ENCODE measurements at places on chromosomes 13 and 19.

DNA sequence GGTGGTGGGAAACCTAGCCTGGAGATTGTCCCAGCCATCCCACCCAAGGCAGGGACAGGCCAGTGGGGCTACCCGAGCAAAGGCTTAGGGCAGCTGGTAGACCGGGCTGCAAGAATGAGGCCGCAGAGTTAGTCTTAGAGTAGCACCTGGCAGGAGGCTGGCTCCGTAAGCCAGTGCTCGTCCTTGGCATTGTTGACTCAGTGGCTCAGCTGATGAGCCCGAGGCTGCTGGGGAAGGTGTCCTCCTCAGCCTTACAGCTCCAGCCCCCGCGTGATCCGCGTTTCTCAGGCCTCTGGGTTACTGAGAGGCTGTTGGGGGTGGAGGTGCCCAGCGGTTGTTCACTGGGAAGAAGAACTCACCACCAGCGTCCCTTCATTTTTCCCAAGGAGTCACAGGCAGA, 24.7 kb downstream of the PPP1R37 start:
- DNase-seq, result no peak

- DNase-seq, result no peak
Measured at GRCh38 chr13:34567597-34567996, 374.5 kb upstream of the NBEA start.

DNA sequence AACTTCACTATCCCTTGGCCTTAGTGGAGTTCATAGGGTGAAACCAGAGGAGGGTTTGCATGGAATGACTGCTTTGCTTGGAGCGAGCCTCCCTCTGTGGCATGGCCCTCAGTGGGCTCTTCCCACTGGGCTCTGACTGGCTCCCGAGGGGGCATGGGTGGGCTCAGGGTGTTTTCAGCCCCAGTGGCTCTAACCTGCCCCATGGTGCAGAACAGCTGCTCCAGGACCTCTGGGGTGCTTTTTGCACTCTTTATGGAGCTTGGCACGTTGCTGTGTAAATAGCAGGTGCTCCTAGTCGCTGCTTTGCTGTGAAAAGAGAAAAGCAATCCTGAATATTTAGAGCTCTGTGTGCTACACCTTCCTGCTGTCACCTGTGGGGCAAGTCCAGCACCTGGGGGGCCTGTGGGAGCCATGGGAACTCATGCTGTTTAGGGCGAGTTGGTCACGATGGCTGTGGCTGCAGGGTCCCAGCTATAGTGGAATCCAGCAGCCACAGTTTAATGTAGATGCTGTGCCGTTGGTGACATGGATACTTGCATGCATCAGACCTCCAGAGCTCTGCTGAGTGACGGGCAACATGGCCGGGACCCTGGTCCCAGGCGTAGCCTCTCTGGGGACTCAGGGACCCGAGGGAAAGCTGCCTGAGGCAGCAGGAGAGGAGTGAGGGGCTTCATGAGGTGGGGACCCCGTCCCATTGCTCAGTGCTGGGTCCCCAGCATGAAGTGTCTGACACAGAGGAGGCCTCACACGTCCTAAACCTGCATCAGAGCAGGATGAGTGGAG, 14.3 kb upstream of the MCF2L start:
- DNase-seq, result no peak

DNA sequence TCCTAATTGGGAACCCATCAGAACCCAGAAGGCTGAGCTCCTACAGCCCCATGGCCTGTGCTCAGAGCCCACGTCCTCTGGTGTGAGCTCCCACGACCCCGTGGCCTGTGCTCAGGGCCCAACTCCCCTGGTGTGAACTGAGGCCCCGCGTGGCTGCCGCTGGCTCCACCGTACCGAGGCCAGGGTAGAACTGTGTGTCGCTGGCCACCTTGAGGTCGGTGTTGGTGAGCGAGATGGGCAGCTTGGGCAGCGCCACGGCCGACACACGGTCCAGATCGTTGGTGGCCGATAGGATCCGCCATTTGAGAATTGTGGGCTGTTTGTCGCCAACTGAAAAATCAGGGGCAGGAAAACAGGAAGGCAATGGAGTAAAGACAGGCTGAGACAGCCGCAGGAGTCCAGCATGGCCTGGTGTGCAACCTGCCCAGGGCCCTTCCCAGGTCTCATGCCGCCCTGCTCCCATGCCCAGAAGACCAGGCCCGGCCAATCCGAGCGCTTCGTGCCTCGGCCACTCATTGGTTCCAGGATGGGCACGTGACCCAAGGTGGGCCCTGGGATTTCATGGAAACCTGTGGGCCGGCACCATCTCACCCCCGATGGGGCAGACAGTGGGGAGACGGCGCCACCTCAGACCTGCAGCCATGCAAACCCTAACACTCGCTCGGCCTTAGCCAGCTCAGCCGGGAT, 11.5 kb downstream of the MED16 start:
- no peak for DNase-seq

GRCh38 chr13:27080018-27080948, 91.3 kb downstream of the USP12 start:
- DNase-seq, result no peak

GRCh38 chr19:5109560-5109959, 140.6 kb downstream of the KDM4B start:
- no peak for DNase-seq

DNA sequence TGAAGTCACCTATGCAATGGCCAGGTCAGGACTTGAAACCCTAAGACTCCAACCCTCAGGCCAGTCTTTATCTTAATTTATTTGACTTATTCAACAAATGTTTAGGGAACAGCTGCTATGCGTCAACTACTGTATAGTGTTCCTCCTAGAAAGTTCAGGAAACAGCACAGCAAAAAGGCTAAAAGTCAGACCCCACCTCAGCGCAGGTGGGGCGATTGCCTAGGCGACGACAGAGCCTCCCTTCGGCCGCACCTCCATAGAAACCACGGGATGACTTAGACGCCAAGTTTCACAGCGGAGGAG, 502 bp downstream of the VRK3 start:
- DNase-seq, result no peak

- DNase-seq, result no peak
Measured at GRCh38 chr19:13968999-13969398, 16.7 kb downstream of the DCAF15 start.

GRCh38 chr19:37997911-37998344, 90.9 kb downstream of the SIPA1L3 start:
- no peak for DNase-seq

- peak; percentile 53 for DNase-seq
Measured at GRCh38 chr19:5578097-5578846, 10.5 kb upstream of the TINCR start.

DNA sequence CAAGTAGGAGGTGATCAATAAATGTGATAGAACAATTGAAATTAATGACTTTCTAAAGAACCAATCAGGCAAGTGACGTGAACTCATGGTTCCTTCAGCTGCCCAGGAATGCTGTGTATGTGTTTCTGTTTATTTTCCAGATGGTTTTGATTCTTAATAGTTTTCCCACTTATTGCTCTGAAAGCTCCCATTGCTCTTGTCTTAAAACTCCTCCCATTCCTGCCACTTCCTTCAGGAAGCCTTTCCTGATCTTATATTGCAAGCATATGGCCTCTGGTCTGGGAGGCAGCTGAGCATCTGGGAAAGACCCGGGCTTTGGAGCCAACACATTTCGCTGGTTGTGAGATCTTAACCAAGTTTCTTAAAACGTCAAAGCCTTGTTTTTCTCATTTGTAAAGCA, 17.1 kb upstream of the LATS2 start:
- no peak for DNase-seq

DNA sequence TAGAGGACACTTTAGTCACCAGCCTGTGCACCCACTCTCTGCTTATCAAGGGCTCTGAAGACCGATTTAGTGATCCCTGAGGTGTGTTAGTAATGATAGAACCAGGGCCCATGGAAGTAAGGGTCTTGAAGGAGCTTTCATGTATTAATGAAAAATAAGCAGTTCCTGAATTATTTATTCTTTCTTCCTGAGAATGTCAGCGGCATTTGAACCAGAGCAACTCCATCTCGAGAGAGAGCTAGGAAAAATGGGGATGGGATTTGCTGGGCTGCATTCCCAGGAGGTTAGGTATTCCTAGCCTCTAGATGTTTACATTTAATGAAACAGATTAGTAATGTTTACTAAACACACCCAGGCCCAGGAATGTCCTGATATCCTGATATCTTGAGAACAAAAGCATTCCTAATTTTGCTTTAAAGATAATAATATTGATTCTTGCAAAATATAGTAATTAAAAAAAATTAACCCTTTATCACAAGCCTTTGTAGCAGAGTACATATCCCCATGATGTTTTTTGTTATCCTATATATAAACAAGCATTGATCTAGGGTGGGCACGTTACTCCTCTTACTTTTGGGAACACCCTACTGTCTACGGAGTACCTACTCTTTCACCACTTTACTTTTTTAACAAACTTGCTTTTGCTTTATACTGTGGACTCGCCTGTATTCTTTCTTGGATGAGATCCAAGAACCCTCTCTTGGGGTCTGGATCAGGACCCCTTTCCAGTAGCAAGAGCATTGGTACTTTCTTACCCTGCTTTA, 63.1 kb downstream of the COG3 start:
- DNase-seq, result no peak

- no peak for DNase-seq
Measured at GRCh38 chr19:2497186-2497585, 21.3 kb downstream of the GADD45B start.

DNA sequence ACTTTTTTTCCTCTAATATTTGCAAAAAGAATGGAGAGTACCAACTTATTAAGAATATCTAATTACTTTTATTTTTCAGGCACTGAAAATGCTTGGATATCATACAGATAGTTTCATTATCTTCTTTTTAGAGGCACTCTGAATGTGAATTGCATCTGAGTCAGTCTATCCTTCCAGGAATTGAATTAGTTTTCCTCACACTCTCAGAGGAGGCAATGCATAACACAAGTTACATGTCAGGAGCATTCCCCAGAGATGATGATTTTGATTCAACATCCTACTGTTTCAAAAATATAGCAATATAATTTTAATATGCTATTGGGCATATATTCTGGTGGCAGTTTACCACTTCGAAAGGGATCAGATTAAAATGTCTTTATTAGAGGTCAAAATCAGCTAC, 1315.4 kb downstream of the PCDH9 start:
- DNase-seq, result no peak

- DNase-seq, result no peak
Measured at GRCh38 chr19:7500811-7501450, 12.1 kb upstream of the PEX11G start.

GRCh38 chr13:97342936-97343335, 91.0 kb upstream of the RAP2A start:
- no peak for DNase-seq

DNA sequence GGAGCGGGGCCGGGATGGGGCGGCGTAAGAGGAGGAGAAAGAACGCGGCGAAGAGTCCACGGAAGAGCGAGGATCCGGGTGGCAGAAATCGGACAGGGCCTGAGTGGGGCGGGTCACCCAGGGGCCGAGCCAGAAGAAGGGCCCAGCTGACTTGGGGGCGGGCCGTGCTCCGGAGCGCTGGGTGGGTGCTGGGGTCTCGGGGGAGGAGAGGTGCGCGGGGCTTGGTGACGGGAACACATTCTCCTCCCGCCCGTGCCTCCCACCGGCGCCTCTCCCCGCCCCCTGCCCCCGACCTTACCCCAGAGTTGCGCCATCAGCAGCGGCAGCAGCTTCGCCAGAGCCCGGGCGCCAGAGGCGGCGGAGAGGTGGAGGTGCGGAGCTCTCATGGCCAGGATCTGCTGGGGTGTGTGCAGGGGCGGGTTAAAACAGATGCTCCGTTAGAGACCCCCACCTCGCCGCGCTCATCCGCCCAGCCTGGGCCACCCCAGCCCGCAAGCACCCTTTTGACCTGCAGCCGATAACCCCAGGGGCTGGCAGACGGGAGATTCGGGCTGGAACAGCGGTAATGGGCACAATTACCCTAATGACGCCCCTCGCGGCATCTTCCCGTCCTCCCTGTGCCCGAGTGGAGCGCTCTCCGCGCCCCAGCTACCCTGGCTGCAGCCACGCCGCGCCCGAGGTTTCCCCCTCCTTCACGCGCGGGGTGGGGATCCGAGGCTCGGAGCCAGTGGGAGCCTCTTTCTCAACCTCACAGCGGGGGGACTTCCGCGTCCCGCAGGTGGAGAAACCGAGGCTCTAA, 565 bp downstream of the KLK10 start:
- DNase-seq, result no peak

DNA sequence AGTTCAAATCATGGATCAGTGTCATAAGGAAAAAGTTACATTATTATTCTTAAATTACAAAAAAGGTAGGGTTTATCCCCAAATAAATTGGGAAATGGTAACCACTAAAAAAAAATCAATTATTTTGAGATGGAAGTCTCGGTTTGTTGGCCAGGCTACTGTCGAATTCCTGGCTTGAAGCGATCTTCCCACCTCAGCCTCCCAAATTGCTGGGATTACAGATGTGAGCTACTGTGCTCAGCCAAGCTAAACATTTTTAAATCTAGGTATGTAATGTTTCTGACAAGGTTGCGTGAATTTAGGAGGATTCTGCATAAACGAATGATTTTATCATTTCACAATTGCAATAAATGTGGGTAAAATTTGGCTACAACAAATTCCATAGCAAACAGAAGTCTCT, 2.0 kb downstream of the NAA16 start:
- no peak for DNase-seq

DNA sequence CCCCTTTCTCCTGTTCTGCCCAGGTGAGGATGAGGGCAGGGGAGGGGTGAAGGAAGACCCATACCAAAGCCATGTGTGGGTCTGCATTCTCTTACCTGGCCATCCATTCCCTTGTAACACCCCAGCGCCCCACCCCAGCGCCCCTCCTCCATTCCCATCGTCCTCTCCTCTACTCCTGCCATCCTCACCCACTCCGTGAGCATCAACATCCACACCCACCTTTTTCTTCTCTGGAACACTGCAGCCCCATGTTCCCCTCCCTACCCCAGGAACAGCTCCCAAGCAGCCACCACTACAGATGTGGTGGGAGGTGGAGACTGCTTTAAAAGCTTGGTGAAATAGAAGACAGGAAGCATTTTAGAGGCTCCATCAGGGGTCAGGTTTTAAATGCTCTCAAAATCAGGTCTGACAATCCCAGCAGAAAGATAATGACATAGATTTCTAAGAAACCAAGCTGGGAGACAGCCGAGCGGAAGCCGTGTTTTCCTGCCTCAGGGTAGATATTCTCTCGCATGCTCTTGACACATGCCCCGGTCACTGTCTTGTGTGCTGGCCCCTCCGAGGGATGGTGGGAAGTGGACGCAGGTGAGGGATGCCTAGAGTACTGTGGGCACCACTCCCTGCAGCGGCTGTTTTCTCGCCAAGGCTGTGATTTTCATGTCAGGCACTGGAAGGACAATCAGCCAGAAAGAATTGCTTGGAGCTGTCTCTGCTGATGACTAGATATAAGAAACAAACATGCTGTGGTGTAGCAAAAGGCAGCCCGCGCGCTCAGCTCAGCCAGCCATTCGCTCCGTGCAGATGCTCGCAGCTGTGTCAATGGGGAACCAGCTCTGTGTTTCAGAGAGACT, 9.8 kb downstream of the MEDAG start:
- DNase-seq, result no peak

DNA sequence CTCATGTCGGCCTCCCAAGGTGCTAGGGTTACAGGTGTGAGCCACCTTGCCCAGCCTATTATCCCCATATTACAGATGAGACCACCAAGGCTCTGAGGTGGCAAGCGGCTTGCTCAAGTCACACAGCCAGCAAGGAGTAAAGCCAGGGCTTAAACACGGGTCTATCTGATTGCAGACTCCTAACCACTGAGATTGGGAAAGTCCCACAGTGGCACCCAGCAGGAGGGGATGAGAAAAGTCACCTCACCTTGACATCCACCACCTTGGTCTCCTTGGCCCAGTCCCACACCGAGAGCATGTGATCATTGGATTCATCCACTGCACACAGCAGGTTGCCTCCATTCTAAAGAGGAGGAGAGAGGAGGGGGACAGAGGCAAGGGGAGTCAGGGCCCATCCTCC, 9.5 kb downstream of the EML2 start:
- DNase-seq, result no peak

All from stimulated activated CD8-positive, alpha-beta memory T cell treated with anti-CD3 and anti-CD28 coated beads, Interleukin-12 subunit alpha, Interleukin-12 subunit beta, amount 100 ng/mL, for 1 hour (primary cell).